ENCODE measurements at places on chromosomes 3 and 15.

- no peak for DNase-seq
Observed at GRCh38 chr3:129162729-129163579, 2.1 kb upstream of the ISY1 start.

DNA sequence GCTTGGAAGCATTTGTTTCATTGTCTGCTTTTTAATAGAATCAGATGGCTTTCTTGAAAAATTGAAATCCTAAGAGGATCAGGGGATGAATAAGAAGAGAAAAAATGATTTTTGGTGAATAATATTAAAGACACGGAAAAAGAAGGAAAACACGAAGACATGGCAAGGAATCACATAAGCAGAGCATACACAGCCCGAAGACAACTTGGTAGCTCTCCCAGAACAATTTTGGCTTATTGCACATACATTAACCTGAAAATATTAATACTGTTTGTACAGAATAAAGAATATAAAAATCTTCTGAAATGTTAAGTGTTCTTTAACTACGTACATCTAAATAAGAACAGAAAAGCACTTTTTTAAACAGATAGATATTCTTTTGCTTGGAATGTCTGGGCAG lies 150.0 kb downstream of the SHOX2 start:
- DNase-seq, result no peak

- no peak for DNase-seq
Observed at GRCh38 chr3:194306771-194307640, 44.1 kb downstream of the CPN2 start.

DNA sequence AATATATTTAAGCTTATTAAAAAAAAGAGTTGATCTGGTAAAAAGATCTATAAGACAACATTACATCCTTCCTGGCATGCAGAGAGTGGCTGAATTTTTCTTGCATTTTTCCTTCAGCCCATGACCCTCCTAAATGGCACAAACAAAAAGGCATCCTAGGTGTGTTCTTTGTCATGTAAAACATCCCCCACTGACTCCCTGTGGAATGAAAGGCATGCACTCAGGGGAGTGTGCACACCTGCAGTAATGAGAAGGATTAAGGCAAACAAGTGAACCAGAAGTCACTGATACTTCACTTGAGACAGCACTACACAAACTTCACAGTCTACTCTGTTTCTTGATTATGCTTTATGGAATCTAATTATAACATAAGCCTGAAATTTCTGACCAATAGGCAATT lies 195.0 kb downstream of the RBMS3 start:
- no peak for DNase-seq

DNA sequence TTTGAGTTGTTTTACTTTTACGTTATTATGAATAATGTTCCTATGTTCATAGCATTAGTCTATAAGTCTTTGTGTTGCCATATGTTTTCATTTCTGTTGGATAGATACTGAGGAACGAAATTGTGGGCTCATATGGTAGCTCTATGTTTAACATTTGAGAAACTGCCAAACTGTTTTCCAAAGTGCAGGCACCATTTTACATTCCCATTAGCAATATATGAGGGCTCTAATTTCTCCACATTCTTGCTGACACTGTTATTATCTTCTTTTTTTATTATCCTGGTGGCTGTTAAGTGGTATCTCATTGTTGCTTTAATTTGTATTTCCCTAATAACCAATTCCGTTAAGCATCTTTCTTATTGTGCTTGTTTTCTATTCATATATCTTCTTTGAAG lies 1.8 kb upstream of the PIK3R4 start:
- DNase-seq, result no peak

DNA sequence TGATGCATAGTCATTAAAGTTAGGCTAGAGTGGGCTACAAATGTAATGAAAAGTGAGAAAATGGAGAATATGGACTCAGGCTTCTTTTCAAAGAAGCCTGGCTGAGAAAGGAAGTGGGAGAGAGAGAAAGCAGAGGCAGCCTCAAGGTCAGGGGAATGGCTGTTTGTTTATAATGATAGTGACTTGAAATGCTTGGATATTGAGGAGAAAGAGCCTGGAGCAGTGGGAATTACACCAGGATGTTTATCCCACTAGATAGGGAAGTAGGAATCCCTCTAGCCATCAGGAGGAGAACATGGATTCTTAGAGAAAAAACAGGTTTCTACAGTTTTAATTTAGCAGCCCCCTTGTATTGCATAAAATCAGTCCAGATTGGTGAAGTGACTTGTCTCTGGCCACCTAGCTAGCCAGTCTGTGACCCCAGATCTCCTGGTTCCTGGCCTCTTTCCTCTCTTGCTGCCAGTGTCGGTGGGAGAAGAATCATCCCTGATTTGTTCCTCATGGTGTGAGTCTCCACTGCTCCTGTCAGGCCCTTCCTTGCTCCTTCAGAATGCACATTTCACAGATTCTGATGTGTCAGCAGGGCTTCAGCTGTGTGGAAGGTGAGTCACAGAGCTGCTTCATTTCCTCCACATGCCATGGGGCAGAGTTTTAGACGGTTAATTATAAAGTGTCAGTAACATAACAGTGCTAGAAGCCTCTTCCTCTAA lies 32.9 kb downstream of the SEMA6D start:
- no peak for DNase-seq

DNA sequence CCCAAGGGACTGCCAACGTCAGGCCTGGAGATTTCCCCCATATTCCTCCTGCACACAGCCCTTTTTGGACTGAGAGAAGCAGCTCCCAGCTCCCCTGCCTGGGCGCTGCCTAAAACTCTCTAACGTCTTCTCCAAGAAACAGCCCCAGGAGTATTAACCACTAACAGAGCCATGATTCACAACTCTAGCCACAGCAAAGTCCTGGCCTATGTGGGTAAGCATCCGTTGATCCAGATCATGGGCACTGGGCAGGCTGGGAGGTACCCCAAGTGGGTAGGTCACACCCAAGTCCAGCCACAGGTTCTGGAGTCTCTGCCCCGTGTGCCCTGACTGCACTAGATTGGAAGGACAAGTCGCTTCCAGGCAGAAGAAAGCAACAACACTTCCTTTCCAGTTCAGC lies 31.9 kb downstream of the NBEAL2 start:
- DNase-seq, result no peak

DNA sequence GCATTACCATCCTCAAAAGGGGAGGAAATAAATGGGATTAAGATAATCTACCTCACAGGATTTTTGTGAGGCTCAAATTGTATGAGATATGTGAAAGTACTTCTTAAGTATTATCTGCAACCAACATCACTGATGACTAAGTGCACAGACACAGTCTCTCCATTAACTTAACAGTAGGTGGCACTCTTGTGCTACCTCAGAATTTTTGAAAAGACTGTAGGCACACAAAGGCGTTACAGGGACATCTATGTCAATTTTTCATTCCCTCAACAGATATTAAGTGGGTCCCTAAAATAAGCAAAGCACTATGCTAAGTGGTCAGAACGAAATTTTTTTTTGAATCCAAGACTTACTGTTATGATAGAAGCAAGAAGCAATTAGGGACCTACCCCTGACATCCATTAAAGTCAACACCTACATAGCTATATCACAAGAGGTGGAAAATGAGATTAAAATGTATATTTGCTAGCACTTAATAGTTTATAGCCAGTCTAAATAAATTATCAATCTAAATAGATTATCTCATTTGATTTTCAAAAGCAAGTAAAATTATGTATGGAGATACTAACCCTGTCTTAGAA lies 52.9 kb downstream of the RYK start:
- no peak for DNase-seq

GRCh38 chr3:115321400-115321805 lies 174.3 kb upstream of the ZBTB20 start:
- no peak for DNase-seq

GRCh38 chr15:96347181-96348111 lies 16.9 kb downstream of the NR2F2 start:
- no peak for DNase-seq

DNA sequence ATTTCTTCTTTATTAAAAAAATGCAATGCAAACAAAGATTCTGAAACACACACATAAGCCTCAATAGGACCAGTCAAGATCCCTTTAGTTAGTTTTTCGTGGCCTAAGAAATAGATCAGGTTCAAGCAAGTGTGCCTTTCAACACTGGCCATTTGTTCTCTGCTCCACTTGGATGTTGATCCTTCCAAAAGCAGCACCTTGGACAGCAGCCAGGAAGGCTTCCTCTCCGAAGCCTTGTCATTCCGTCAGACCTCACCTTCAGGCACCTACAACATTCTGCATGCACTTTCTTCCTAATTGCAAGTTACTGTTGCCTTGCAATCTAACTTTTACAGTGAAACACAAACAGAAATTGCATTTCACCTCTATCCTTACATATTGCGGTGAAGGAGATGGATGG lies 155.9 kb upstream of the FEZF2 start:
- DNase-seq, result peak; percentile 47

DNA sequence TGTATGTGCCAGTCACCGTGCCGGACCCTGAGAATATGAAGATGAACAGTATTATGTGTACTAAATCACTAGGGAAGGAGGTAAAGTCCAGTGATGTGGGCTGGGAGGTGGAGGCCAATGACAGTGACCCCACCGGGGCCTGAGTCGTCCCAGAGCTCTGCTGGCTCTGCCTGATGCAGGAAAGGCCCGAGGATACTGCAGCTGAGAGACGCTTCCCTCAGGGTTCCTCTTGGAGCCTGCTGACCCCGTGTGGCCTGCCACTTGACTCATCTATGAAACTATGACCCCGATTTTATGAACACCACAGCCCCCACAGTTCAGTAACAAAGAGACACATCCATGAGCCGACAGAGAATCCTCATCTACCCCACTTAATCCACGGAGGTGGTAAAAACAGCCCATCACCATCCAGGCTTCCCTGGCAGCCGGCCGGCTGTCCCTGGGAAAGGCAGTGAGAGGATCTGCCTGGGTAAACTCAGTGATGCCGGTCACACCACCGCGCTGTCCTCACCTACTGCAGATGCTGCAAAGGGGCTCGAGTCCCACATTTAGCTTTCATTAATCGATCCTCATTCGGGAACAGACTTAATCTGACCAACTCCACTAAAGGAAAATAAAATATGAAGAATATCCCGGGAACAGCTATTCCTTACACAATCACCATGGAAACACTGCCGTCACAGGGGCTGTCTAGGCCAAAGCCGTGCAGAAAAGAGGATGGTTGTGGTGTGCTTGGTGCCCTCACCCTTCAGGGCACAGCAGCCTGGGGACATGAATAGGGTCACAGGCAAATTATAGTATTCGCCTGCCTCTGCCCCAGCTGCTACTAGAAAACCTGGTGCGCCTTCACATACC lies 82.9 kb downstream of the ARRDC4 start:
- DNase-seq, result no peak

- no peak for DNase-seq
Observed at GRCh38 chr3:2211568-2211967, 112.9 kb downstream of the CNTN4 start.

GRCh38 chr3:173622166-173622565 lies 224.6 kb downstream of the NLGN1 start:
- DNase-seq, result no peak

DNA sequence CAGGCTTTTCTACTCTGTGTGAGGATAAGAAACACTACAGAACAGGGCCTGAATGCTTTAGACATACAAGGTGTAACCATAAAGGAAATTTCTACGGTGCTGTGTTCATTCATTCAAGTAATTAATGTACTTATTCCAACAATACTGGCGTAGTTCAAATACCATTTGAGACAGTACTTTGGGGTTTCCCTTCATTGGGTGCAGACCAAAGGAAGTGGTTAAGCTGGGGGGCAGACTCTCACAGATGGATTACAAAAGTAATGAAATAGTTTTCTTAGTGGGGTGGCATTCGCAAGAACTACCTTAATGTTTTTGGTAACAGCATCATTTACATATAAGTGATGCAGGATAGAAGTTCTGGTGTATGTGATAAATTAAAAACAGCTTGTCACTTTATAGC lies 65.9 kb downstream of the BTD start:
- DNase-seq, result no peak

GRCh38 chr15:82567661-82568060 lies 27.4 kb upstream of the RPS17 start:
- no peak for DNase-seq

DNA sequence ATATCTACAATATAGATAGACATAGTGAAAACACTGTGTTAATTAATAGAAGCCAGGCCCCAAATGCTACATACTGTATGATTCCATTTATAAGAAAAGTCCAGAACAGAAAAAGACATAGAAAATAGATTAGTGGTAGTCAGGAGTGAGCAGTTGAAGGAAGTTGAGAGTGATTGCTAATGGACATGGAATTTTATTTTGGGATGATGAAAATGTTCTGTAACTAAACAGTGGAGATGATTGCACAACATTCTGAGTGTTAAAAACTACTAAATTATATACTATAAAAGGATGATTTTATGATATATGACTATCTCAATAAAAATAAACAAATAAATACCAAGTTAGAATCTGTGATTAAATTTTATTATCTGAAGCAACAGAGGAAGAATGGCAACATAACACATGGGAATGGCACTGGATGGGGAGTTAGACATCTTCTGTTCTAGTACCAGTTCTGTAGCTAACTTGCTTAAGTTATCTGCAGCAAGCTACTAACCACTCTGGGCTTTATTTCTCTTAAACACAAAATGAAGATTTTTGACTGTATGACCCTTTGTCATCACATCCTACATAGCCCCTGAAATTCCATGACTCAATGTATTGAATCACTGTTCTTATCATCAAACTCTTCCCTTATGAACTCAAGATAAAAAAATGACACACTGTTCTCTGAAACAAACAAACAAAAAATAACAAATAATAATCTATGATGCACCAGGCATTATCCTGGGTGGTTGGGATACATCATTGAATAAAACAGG lies 612.7 kb downstream of the TBL1XR1 start:
- DNase-seq, result no peak

- DNase-seq, result no peak
Observed at GRCh38 chr3:29466442-29466841, 185.6 kb downstream of the RBMS3 start.

GRCh38 chr15:49187549-49188245 lies 17.6 kb downstream of the GALK2 start:
- no peak for DNase-seq

GRCh38 chr3:175511219-175511785 lies 652.2 kb downstream of the NAALADL2 start:
- no peak for DNase-seq

DNA sequence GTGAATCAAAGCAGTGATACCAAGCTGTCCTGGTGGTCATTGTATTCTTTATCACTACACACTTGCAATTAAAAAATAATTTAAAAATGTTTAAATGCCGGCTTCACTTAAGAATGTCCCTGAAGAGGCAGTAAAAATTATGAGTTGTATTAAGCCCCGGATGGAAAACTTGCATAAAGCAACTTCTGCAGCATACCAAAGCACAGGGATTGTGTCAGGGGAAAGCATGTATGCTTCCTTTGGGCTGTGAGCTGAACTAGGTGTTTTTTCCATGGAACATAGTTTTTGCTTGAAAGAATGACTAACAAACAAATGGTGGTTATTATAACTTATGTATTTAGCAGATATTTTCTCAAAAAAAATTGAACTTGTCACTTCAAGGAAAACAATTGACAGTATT lies 143.1 kb downstream of the ARNT2 start:
- DNase-seq, result no peak

DNA sequence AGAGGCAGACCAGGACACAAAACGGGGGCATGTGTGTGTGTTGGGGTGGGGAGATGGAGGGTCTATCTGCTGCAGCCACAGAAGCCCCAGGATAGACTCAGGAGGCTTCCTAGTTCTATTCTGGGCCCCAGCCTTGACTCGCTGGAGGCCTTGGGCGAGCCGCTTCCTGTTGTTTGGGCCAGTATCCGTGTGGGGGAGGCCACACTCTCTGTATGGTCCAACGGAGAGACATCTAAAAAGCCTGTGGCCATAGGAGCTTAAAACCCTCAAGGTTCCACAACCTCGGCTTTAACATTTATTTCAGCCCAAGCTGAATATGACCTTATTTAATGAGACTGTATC lies 32.8 kb downstream of the POC1A start:
- peak; percentile 49 for DNase-seq

- peak; percentile 25 for DNase-seq
Observed at GRCh38 chr15:83904107-83905040, 250.5 kb downstream of the ADAMTSL3 start.

All from testis (tissue), 5 donors.